Forelimb muscle (tissue), 1 donor: ENCODE measurements at places on chromosomes 7 and 10. TPM values are rescaled to one million over a fixed set of nuclear protein-coding genes. Genes with fewer than 3 reads are reported as not detected.

DNA sequence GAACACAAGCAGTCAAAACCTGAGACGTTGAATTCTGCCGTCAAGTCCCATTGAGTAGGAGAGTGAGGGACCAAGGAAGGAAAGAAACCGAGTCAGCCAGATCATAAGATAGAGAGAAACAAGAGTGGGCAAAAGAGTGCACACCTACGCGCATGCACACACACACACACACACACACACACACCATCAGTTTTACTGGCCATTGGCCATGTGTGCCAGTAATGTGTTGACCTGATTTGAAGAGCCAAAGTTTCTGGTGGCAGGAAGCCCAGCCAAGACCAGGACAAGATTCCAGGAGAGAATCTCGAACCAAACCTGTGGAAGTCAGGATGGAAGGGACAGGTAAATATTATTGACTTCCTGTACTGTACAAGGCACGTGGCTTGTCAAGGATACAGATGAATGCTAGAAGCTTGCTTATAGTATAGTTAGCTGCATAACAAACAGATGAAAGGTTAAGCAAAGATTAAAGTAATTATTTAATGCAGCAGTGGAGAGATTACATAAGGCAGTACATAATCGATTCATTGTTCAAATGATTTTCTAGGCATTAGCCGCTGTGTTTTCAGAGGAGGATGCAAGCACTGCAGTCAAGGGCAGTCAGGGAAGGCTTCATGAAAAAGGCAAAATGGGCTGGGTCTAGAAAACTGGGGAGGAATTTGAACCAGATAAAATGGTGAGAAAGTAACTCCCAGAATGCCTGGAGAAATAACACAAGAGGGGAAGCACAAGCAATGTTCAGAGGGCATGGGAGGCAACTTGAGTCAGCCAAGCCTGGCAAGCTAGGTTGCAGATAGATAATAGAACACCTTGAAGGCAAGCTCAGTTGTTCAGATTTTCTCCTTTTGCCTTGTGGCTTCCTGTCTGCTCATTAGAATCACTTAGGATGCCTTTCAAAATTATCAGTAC lies 2.7 kb upstream of the HYCC1 start:
- no peak for DNase-seq

DNA sequence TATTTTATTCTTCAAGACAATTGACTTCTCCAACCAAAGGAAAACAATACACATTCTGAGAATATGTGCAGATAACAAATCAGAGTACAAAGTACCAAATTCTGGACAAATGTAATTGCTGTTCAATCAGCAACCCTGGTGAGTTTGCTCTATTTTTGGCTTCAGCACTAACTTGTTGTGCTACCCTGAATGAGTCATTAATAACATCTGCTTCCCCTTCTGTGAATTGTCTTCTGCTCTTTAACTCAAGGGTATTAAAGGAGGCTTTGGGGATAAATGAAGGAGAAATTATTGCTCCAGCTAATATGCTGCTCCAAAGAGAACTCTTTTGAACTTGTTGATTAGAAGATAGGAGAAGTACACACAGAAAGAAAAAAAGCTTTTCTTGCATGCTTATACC lies 459.3 kb downstream of the HTR7 start:
- no peak for DNase-seq

- DNase-seq, result no peak
These were observed 171.2 kb downstream of the REEP3 start for GRCh38 chr10:63692220-63692896.

GRCh38 chr7:79666472-79666871 lies 213.0 kb upstream of the MAGI2 start:
- DNase-seq, result no peak

GRCh38 chr7:24227603-24228359 lies 56.2 kb upstream of the NPY start:
- no peak for DNase-seq

DNA sequence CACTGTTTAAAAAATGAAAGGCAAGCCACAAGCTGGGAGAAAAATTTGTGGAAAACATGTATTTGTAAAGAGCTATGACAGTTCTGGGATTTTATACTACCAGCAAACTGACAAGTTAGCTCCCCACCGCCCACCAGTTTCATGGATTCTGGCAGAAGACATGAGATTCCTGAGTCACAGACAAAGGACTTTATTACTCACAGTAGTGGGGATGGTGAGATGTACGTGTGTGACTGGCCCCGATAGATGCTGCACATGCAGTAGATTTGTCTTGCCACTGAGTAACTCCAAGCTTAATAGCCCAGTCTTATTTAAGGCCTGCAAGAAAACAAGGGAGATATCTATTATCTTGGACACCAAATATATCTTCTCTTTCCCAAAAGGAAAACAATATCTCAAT lies 281.7 kb downstream of the AHR start:
- no peak for DNase-seq

Gene FRAT2
- 3.6 TPM for polyA plus RNA-seq

Gene DKK1
- 0.53 TPM for polyA plus RNA-seq

Gene TRIM74
- 1.5 TPM for polyA plus RNA-seq

Gene UNC5B
- 11.1 TPM for polyA plus RNA-seq

Gene LRIT1
- not detected for polyA plus RNA-seq

Gene RBP3
- 0.09 TPM for polyA plus RNA-seq

Gene DMBT1
- not detected for polyA plus RNA-seq

Gene SCIN
- polyA plus RNA-seq, result 0.34 TPM
